GM12878 (cell line): ENCODE measurements at places on chromosomes 4 and X.

GRCh38 chrX:9267415-9267814, 197.4 kb upstream of the TBL1X start:
- no peak for DNase-seq

DNA sequence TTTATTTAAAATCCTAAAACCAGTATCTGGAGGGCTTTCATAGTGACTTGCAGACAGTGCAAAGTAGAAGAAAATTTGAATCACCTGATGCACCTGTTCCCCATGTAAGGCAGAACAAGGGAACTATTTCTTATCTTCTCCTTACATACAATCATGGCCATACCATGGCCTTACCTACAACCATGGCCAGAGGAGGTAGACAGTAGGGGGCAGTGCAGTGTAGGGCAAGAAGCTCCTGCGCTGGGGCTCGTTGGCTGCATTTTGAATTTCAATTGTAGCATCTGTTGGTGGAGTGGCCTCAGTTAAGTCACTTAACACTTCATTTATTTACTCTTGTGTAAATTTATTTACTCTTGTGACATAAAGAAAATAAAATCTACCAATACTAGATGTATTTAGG, 33.0 kb downstream of the GALNTL6 start:
- DNase-seq, result no peak

- no peak for DNase-seq
Observed at GRCh38 chrX:8820910-8821527, 19.8 kb upstream of the FAM9A start.

DNA sequence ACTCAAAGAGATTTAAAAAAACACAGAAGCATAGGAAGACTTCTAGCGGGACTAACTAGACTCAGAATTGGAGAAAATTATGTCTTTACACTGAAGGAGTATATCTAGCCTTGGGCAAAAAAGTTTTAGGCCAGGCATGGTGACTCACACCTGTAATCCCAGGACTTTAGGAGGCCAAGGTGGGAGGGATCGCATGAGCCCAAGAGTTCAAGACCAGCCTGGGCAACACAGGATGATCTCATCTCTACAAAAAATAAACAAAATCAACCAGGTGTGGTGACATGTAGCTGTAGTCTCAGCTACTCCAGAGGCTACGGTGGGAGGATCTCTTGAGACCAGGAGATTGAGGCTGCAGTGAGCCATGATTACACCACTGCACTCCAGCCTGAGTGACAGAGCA, 99.5 kb downstream of the NEUROG2 start:
- no peak for DNase-seq

GRCh38 chr4:109395694-109396093, 37.9 kb upstream of the SEC24B start:
- no peak for DNase-seq

DNA sequence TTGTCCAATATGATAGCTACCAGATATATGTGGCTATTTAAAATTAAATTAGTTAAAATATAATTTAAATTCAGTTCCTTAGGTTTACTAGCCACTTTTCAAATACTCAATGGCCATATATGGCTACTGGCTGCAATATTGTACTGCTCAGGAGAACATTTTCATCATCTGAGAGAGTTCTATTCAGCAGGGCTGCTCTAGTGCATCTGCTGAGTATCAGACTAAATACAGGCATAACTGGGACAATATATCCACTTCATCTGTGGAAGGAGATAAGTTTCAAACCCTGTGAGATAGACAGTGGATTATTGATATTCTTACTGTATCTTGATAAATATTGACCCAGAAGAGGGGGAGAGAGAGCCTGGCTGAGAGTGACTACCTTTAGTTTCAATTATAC, 240.1 kb upstream of the ANKRD50 start:
- DNase-seq, result no peak

GRCh38 chr4:110108960-110109359, 89.5 kb downstream of the ELOVL6 start:
- DNase-seq, result no peak

- DNase-seq, result no peak
Observed at GRCh38 chr4:101938836-101939235, 148.3 kb downstream of the BANK1 start.

GRCh38 chr4:41160856-41161255, 53.5 kb downstream of the APBB2 start:
- no peak for DNase-seq

DNA sequence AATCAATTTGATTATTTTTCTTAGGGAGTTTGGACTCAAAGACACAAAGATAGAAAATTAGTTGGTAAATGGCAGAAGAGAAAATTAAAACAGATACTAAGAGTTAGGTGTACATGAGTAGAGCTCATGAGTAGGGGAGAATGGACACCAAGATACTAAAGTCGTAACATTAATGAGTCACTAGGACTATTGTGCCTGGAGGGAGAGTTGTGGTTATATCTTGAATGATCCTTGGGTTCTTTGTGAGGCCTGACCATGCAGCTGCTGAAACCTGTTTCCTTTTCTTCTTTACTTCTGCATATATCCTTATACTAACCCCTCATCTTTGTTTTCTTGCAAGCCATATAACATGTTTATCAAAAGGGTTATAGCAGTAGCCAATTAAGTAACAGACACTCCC, 532.8 kb downstream of the RPA4 start:
- no peak for DNase-seq

GRCh38 chr4:176753049-176753448, 39.7 kb downstream of the VEGFC start:
- DNase-seq, result no peak

GRCh38 chrX:37912304-37912703, 64.9 kb upstream of the DYNLT3 start:
- DNase-seq, result no peak

- DNase-seq, result peak; percentile 53
Observed at GRCh38 chr4:2936773-2937145, 26.4 kb downstream of the NOP14 start.

- DNase-seq, result no peak
Observed at GRCh38 chr4:127165971-127166370, 466.8 kb upstream of the INTU start.

DNA sequence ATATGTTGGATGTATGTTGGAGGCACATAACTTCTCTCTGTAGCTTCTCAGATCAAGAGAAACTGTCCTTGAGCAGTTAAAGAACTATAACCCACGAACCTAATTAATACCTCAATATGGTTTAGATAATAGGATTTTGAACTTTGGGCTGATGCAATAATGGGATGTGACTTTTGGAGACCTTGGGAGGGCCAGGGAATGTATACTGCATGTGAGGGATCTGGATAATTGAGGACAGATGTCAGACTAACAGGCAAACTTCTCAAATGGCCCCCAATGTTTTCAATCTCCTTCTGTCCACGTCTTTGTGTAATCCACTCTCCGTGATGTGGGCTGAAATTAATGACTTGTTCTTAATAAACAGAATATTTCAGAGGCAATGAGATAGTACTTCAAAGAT, 202.2 kb upstream of the FAT4 start:
- DNase-seq, result no peak

DNA sequence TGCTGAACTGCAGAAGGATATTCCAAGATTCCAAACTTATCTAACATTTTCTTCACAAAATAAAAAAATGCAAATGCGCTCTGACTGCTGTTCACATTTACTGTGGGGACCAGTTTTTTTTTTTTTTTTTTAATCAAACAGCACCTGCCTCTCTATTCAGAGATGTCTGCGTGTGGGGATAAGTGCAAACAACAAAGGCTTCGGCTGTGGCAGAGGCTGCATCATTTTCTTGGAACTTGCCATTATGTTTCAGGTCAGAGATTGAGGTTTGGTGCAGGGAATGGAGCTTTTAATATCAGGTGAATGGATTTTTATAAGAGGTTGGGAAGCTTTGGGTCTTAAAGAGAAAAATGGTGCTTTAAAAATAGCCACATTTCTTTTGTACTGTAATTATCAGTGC, 78.2 kb upstream of the TET2 start:
- no peak for DNase-seq

GRCh38 chrX:153668423-153669173, 5.0 kb downstream of the PNCK start:
- DNase-seq, result no peak

GRCh38 chr4:87304745-87305432, 17.8 kb downstream of the HSD17B13 start:
- DNase-seq, result no peak

DNA sequence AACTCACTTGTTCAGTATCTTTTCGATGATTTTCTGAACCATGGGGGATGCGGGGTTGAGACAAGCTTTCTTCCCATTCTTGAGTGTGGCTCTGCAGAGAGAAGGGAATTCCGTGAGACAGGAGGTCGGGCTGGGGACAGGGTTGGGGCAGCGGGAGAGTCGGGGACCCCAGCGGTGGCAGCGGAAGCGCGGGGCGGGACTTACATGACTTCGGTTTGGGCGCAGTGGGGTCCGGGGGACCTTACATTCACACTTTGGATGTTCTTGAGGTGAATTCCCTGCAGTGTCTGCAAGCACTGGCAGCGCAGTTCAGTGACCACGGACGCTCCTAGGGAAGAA, 434 bp downstream of the CXCL3 start:
- no peak for DNase-seq

DNA sequence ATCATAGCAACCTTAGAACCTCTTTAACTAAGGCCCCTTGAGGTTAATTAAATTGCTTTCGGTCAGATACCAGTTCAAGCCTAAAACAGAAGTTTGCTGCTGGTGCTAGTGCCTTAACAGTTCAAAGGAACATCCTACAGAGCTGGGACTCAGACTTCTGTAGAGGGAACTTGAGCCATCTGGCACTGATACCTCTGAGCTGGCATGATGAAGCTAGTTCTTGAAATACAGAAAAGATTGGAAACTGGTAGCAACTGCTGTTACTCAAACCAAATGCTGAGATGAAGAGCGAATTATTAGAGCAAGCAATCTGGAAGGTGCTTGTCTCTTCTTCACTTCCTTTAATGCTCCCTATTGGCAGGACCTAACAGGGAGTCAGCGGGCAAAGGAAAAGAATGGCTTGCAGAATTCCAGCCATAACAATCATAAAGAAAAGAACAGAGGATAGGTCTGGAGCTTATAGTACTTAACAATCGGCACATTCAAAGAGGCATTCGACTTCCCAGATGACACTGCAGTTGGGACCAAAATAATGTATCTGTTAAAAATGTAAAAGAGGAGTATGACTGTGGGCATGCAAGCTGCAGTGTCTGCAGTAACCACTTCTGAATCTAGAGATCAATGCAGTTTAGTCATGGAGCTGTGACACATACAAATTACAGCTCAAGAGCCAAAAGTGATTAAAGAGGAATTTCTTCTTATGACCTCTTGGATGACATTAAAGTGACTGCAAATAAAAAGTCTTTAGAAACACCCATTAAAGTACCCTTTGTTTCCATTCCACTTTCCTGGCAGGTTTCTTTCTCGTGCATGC, 298.9 kb downstream of the PDGFC start:
- no peak for DNase-seq

DNA sequence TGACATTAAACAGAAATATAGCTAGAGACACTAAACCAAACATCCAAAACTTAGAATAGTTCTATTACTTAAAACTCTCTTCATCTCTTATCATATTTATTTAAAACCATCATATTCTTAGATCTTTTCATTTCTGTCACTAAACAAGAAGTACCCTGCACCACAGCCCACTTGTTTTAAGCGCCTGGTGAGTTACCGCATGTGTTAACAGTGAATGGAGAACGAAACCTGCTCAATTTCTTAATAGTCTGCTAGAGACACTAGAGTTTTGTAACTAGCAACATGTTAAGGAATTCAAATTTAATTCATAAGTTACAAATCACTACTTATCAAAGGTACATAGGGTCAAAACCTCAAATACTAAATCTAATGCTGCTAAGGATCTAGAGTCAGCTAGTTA, 111.5 kb downstream of the FBXW7 start:
- no peak for DNase-seq

GRCh38 chr4:154018659-154019058, 229.8 kb upstream of the SFRP2 start:
- no peak for DNase-seq

DNA sequence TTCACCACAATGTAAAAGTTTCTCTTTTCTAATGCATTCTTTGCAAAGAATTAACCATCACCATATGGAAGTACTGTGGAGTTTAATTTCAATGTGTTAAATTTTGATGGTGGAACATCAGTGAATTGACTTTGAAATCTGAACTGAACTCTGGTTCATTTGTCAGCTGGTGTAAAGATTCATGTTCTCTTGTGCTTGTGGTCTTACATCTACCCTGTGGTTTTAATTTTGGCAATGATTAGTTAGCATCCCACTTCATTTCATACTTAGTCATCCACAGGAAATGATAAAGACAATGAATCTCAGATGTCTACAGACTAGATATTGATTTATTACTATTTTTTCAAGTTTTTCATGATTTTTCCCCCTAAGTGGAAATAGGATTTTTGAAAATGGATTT, 77.8 kb downstream of the GRID2 start:
- no peak for DNase-seq

DNA sequence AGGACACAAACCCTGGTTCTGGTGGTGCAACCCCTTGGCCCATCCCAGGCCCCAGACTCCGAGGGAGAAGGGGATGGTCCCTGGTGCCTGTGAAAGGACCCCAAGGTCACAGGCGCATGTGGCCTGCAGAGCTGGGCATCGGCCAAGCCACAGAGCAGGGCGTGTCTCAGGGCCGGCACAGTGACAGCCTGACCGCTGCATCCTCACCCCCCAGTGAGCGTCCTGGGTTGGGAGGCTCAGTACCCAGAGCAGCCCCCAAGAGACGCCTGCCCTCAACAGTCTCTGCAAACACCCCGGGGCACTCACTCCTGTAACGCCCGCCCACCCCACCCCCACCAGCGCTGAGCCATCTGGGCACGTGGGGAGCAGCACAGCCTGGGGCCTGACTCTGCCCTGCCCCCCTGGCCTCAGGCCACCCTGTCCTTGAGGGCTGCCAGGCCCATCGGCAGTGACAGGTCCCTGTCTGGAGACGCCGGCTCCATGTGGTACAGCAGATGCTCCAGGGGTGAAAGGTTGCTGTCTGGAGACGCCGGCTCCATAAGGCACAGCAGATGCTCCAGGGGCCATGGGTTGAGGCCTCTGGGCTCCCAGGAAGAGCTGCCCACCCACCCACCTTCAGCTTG, 24.5 kb upstream of the CPLX1 start:
- no peak for DNase-seq

DNA sequence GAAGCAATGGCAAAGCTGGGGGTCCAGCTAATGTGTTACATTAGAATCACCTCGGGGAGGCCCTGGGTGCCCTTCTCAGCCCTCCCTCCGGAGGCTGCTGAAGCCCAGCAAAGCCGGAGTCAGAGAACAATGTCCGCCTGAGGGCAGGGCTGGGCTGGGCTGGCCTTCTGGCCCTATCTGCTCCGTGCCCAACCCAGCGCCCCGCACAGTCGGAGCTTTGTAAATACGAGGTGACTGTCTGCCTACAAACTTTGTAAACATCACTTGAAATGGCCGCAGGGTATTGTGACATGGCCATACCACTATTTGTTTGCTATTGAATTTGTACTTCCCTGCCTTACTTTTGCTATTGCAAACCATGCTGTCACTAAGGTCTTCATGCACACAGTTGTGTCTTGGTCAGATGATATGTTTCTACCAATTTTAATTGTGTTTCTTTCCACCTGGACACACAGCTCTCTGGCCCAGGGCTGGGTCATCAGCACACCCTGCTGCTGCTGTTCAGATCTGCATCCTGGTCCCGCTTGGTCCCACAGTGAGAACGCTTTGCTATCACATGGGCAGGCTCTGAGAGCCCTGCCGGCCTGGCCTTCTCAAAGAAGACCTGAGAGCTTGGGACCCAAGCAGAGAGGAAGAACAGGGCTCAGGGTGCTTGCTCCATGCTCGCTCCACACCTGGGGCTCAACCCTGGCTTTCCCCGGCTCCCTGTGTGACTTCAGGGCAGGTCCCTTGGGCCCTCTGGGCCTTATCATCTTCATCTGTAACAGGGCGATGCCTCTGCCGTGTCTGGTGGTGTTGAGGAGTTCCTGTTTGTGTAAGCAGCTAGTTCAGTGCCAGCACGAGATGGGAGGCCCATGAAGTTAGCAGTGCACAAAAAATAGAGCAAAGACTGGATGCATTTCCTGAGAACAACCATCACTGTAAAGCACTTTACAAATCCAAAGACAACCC, 2.3 kb downstream of the S100P start:
- no peak for DNase-seq
